ENCODE measurements at places on chromosomes 7 and 10. TPM values are rescaled to one million over a fixed set of nuclear protein-coding genes. Genes with fewer than 3 reads are reported as not detected.

DNA sequence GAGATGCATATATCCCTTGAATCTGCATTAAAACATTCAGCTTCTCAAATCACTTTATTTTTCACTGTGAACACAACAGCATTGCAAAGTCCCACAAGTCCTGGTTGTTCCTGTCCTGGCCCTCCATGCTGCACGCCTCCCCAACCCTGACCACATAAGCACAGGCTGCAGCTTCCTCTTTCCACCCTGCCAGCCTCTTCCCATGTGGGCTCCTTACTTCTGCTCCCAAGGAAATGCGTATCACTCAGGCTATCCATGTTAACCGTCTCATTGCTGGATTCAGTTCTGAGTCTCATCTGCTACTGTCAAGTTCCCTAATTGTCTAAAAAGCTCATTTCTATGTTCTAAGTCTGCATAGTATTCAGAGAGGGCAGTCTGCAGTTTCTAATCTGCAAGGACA lies 89.7 kb upstream of the ZPBP start:
- DNase-seq, result no peak

DNA sequence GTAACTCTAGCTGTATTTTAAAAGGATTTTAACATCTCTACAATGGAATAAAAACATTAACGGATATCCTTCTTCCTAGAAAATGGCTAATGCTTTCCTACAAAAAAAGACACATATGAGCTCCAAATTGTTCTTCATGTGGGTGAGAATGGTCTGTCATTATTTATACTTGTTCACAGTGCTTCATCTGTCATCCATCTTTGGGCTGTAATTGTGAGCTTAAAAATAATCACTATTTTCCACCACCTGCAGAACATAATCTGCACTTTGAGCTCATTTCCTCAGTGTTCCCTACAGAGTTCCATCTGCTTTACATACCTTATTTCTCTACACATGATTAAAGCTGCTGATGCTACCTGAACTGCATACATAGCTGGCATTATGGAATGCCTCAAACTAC lies 979.1 kb upstream of the C7orf33 start:
- no peak for DNase-seq

Gene TMEM72
- not detected for total RNA-seq

DNA sequence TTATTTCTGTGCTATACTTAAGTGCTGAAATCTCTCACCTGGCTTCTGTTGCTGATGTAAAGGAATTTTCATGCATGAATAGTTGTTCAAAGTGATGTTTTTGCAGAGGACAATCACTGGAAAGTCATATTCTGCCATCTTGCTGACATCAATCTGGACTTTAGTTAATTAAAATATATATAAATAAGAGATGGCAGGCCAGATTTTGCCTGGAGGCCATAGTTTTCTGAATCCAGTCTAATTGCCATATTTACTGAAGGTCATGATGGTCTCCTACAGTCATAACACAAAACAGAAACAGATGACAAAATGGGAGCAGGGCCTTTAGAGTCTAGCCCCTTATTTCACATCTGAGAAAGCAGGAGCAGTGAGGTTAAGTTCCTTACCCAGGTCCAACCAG lies 228.2 kb downstream of the HPSE2 start:
- DNase-seq, result no peak

GRCh38 chr10:7192831-7193361 lies 217.9 kb downstream of the SFMBT2 start:
- DNase-seq, result no peak

- DNase-seq, result no peak
These were observed 25.0 kb upstream of the TAX1BP1 start for GRCh38 chr7:27714831-27715444.

- no peak for DNase-seq
These were observed 31.0 kb downstream of the CYP3A5 start for GRCh38 chr7:99648843-99649242.

DNA sequence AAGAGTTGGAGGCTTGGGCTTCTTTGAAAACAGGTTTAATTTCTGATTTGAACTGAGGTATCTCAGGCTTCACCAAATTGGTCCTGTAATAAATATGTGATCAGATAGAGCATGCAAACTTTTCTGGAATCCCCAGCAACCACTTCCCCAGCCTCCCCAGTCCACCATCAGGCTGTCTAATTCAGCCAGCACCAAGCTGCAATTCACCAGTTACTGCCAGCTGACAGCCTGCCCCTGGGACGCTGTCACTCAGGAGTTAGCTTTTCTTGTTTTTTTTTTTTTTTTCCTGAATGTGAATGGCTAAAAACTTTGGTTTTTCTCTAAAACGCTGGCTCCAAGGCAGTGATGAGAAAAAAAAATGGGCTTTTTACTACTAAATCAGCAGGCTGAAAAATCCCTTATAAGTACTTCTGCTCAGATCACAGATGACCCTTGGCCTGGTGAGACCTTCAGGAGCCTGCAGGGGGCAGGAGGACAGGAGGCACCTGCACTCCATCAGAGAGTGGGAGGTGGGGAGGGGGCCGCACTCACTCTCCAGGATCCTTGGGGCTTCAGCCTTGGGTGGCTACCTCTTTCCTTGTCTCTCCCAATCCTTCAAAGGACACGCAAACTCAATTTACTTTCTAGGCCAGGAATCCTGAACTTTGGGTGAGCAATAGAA lies 349.4 kb downstream of the GATA3 start:
- DNase-seq, result no peak

DNA sequence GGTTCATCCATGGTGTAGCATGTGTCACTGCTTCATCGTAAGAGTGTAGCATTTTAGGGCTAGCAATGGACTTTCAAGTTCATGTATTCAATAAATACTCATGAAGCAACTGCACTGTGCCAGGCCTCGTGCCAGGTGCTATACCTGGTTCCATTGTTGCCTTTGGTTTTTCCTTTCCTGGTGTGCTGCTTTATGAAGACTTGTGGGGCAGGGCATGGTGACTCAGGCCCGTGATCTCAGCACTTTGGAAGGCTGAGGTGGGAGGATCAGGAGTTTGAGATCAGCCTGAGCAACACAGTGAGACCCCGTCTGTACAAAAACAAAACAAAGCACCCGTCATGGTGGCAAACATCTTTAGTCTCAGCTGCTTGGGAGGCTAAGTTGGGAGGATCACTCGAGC lies 2.2 kb upstream of the CPA4 start:
- peak; percentile 66 for DNase-seq

All from MG63 (cell line).